ENCODE measurements at places on chromosomes 3 and 15.

DNA sequence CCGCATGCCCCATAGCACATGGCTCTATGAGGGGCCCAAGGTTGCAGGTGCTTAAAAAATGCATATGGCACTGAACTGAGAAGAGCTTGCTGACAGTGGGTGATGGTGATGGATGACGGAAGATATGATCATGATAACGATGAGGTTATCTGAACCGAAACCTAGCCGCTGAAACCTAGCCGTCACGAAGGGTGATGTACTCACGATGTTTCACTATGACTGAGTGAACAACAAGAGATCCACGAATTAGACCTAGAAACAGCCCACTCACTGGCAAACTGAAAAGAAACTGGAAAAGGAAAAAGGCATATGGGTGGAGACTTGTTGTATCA, 57.6 kb upstream of the BCL6 start:
- peak; percentile 63 for DNase-seq

DNA sequence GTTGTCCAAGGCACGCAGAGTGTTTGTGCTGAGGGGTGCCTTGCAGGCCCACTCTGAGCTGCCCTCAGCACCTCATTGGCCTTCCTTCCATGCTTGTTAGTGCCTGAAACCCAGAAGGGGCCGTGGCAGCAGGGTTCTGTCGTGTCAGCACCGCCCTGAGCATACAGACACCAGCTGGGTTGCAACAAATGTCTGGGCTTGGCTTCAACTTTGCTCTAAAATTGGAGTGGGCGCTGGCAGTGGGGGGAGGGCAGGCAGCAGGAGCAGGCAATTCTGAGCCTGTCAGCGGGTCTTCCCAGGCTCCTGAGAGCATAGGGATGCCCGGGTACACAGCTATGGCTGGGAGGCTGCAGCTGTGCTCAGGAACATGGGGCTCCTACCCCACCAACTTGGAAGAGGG, 464.3 kb downstream of the EPHA3 start:
- no peak for DNase-seq

DNA sequence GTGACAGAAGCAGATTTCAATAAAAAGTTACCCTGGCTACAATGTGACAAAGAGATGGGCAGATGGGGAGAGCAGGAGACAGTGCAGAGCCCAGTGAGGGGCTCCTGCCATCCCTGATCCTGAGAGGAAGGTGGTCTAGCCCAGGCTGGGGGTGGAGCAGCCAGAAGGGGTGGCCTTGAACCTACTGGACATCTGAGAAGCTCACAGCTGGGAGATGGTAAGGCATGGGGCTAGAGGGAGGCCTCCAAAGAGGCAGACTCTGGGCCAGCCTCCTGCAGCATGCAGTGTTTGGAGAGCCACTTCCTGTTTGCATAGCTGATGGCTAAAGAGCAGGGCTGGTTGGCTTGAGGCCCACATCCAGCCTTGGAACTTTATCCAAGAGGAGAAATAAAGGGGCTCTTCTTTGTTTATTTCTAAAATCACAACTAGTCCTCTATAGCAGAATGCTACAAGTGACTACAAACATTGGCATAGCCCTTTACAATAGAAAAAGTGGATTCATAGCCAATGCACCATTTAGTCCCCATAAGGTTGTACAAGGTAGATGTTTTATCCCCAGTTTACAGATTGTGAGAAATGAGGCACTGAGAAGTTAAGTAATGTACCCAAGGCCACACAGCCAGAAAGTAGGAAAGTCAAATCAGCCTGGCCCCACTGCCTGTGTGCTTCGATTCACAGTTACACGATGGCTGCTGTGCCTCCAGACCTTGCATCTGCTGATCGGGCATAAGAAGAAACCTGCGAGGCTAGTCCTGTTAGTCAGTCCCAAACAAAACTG, 4.6 kb downstream of the EFCC1 start:
- DNase-seq = no peak

- no peak for DNase-seq
These were observed 24.3 kb downstream of the CACNA2D3 start for GRCh38 chr3:54146506-54147239.

- no peak for DNase-seq
These were observed 375.4 kb upstream of the PROK2 start for GRCh38 chr3:72160351-72160750.

DNA sequence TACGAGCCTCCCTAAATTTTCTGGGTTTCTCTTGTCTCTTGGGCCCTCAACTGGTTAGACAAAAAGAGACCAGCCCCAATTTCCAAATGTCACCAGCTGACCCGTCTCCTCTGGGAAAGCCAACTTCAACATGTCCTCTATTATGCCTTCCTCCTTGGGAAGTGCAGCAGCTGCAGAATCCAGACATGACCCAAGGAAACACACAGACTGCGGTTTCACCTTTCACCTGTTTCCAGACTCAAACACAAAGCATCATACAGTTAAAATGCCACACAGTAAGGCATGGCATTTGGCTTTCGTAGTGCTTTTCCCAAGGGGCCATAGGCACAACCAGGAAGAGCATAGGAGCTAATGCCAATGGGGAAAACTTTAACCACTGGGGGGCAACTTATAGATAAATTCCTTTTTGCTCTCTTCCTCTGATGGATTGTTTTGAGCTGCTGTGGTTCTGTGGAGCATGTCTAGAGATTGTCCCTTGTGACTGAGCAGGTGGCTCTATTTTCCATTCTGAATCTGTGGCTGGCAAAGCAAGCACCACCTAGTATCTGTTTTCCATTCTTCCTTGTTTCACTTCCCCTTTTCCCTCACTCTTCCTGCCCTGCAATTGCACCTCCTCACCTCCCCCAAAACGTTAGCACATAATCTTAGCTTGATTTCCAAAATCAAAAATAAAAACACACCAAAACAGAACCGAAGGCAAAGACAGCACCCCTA, 49.3 kb downstream of the HHLA2 start:
- DNase-seq = no peak

DNA sequence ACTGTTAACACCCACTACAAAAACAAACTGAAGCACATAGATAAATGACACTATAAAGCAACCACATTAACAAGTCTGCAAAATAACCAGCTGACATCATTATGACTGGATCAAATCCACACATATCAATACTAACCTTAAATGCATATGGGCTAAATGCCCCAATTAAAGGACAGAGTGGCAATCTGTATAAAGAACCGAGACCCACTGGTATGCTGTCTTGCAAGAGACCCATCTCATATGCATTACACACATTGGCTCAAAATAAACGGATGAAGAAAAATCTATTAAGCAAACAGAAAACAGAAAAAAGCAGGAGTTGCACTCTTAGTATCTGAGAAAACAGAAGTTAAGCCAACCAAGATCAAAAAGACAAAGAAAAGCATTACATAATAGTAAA, 1375.4 kb downstream of the ZPLD1 start:
- DNase-seq = no peak

- DNase-seq = no peak
These were observed 79.3 kb downstream of the ADAMTSL3 start for GRCh38 chr15:83733206-83733605.

- no peak for DNase-seq
These were observed 276.7 kb downstream of the CHL1 start for GRCh38 chr3:473033-473800.

DNA sequence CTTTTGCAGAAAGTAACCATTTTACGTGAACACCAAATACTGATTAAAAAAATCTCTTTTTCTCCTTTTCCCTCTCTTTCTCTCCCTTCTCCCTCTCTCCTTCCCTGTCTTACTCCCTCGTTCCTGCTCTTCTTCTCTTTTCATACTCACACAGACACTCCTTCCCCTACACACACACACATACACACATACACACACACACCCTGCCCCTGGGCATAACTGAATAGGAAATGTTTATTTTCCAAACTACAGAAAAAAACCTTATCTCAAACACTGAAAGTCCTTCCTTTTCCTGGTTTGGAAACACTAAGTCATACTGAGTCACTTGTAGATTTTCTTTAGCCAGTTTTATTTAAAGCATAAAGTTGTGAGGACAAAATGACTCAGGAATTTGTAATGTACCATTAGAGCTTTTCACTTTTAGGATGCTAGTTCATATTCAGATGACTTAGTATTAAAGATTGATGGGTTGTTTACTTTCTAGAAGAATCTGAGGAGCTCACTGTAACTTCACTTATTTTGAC, 62.4 kb downstream of the MBNL1 start:
- DNase-seq = no peak

- no peak for DNase-seq
These were observed 43.8 kb downstream of the POMGNT2 start for GRCh38 chr3:43062040-43062563.

- no peak for DNase-seq
These were observed 15.8 kb upstream of the EPHB3 start for GRCh38 chr3:184545769-184546168.

- DNase-seq = no peak
These were observed 89.0 kb upstream of the FGF12 start for GRCh38 chr3:192816351-192816750.

DNA sequence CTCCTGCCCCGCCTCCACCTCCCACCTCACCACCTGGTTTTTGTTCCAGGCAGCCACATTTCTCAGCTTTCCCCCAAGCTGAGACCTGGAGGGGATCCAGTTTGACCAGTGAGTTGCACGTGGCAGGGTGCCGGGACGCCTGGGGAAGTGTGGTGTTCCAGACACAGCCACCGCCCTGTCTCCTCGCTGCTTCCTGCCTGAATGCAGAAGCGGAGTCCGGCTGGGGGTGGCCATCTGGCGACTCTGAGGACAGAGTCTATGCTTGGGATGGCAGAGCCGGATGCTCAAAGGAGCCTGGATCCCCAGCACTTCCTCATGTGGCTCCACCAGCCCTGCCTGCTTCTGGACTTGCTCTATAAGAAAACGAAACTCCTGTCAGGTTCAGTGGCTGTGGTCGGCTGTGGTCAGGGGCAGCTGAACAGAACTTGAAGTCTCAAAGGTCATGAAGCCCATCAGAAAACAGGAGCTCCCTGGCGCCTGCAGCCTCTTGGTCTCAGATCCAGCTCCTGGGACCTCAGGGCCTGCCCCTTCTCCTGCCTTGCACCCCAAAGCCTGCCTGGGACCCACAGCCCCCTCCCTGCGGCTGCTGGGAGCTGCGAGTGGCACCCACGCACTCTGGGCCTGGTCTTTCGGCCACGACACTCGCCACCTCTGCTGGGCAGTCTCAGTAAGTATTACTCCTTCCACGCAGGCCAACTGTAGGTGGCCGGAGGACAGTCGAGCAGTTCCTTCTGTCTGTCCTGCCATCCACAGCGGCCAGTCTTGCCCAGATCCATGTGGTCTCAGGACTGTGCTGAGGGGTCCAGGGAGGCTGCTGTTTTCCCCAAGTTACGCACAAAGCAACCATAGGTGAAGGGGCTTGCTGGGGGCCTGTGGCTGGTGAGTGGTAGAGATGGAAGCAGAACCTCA, 112.8 kb upstream of the MEF2A start:
- no peak for DNase-seq

DNA sequence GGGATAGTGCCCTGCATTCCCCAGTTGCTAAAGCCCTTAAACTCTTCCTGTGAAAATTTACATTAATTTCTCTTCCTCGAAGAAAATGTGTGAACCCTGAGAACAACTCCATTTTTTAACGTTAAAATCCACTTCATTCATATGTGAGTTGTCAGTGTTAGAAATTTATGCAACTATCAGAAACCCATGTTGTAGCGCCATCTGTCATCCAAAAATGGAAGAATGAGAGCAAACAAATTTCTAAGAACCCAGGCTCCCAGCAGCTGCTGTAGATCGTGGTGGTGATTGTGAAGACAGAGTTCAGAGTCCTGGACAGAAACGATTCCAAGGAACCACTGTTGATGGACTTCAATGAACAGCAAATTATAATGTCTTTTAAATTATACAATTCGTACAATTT, 179.7 kb upstream of the NDN start:
- no peak for DNase-seq

GRCh38 chr3:132652640-132653270, 6.9 kb downstream of the ACAD11 start:
- DNase-seq = no peak

- DNase-seq = no peak
These were observed 40.3 kb upstream of the ZCWPW2 start for GRCh38 chr3:28308196-28308595.
